Renal pelvis (tissue), 12 donors: ENCODE measurements at places on chromosomes 12 and 14. TPM values are rescaled to one million over a fixed set of nuclear protein-coding genes. Genes with fewer than 3 reads are reported as not detected.

The ADGRD1 gene
- polyA plus RNA-seq = 12.8 TPM

DNA sequence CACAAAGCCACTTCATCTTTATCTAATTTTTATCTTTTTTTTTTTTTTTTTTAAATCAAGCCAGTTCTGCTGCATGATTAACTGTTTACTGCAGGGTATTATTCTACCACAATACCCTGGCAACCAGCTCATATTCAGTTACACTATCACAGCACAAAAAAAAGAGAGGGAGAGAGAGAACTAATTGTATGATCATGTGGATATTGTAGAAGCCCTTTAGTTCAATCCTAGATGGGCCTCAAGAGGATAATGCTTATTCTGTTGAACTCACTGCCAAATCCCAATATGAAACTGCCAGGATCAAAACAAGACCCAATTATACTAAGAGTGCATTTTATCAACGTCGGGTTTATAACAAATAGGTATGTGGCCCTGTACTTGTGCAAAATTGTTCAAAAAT lies 51.5 kb downstream of the MED13L start:
- no peak for DNase-seq

DNA sequence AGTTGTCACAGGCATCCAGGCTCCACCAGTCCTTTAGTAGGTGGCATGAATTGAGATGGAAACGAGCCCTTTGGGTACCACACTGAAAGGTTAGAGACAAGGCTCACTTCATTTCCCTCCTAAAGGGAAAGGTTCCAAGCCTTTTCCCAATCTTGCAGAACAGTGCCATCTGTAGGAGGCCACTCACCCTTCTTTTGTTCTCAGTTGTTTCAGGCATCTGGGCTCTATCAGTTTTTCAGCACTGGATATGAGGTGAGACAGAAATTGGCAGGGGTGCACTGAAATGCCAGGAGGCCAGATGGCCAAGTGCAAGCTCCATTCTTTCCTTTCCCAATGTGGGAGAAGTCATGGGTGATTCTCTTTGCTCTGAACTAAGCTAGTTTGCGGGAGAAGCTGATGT lies 15.2 kb downstream of the FBXO33 start:
- DNase-seq = no peak

DNA sequence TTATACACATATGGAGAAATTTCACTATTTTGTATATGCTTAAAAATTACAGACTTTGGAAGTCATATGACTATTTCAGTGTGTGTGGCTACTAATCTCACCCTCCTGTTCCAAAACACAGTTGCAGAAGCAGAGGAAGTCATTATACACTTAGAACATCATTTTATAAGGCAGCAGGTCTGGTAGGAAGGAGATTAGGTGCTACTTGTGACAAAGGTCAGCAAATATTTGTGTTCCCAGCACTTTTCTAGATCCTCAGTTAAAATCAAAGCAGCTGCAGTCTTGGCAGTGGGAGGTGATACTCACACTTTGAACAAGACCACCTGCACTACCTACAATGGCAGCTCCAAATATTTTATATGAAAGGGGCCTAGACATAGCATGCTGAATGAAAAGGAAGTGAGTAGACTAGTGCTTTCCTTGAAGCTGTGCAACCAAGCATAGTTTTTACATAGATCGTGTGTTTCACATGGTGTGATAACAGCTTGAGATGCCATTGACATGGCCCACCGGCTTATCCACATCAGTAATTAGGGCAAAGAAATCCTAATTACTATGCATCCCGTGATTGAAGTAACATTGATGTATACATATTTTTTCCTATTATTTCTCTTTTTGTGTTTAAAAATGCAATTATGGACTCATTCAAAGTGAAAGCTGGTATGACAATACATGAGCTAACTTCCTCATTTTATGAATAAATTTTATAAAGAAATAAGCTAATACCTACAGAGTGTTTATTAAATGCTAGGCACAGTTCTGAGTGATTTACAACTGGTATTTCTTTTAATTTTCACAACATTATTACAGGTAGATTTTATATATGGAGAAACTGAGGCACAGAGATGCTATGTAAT lies 5.3 kb downstream of the GYS2 start:
- no peak for DNase-seq

DNA sequence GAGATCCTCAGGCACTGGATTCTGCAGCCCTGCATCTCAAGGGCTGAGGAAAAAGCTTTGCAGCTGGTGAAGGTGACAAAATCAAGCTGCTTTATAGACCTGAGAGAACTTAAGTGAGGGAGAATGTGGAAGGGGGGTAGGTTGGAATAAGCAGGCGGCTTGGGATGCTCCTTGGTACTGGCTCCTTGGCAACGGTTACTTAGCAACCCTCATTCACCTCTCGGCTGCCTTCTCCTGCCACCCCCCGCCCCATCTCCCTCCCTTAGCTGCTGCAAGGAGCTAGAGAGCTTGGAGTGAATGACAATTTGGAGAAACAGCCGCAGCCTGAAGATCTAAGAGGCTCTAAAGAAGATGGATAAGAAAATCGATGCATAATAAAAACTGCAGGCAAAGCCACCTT lies 44.1 kb upstream of the CISTR start:
- DNase-seq = no peak

The ZNF410 gene
- polyA plus RNA-seq = 53.3 TPM

The GUCY2C gene
- 0.60 TPM for polyA plus RNA-seq

- no peak for DNase-seq
Observed at GRCh38 chr12:58564721-58565120, 355.6 kb downstream of the LRIG3 start.

- no peak for DNase-seq
Observed at GRCh38 chr14:69688299-69688649, 76.9 kb downstream of the SUSD6 start.

- DNase-seq = peak; percentile 65
Observed at GRCh38 chr12:130110914-130111313, 51.4 kb upstream of the FZD10 start.

- DNase-seq = no peak
Observed at GRCh38 chr14:105867961-105868599, 341.7 kb downstream of the TMEM121 start.

The ASIC1 gene
- polyA plus RNA-seq = 5.5 TPM

The SYNE3 gene
- polyA plus RNA-seq = 2.2 TPM

DNA sequence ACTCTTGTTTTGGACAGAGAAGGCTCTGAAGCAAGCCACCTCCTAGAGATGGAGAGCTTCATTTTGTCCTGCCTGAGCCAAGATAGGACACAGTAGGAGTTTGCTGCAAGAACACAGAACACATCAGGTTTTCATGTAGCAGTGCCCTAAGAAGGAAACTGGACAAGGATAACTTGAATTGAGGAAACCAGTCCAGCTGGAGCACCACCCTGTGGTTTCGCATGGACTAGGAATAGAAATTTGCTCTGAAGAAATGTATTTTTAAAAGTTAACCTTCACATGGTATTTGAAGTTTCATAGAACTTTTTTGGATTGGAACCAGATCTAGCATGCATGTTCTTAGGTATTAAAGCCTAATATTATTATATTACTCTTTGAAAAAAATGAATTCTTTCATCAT lies 68.8 kb downstream of the RERG start:
- DNase-seq = no peak

DNA sequence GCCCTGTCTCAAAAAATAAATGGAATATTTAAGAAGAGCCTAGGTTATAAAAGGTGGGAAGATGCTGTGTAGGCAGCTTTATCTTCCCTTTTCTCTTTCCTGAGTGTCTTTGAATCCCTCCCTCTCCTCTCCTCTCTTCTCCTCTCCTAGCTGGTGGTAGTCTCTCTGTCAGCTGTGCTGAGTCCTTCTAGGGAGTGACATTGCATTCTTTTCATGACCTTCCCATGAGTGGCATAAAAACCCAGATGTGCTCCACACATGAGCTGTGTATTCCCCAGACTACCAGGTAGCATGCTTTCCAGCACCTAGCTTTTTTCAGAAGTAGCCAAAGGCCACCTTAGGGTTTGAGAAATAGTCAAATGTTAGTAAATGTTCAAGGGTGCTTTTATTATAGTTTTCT lies 23.6 kb downstream of the SAMD4A start:
- no peak for DNase-seq

GRCh38 chr14:102479777-102480176 lies 29.8 kb downstream of the ANKRD9 start:
- DNase-seq = no peak

DNA sequence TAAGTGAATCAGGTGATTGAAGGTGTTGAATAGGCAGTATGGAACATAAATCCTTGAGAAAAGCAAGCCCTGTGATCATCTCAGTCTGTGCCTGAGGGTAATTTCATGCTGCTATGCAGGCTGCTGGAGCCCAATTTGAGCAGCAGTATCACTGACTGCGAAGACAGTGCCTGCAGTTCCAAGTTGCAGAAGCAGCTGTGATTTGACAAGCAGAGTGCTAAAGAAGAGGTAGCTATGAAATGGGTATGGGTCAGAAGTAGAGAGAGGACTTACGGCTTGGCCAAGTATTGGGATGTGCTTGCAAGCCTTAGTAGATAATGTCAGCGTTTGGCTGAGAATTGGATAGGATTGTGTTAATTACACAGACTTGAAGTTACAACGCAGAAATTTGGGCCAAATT lies 22.5 kb downstream of the PIK3C2G start:
- DNase-seq = no peak

DNA sequence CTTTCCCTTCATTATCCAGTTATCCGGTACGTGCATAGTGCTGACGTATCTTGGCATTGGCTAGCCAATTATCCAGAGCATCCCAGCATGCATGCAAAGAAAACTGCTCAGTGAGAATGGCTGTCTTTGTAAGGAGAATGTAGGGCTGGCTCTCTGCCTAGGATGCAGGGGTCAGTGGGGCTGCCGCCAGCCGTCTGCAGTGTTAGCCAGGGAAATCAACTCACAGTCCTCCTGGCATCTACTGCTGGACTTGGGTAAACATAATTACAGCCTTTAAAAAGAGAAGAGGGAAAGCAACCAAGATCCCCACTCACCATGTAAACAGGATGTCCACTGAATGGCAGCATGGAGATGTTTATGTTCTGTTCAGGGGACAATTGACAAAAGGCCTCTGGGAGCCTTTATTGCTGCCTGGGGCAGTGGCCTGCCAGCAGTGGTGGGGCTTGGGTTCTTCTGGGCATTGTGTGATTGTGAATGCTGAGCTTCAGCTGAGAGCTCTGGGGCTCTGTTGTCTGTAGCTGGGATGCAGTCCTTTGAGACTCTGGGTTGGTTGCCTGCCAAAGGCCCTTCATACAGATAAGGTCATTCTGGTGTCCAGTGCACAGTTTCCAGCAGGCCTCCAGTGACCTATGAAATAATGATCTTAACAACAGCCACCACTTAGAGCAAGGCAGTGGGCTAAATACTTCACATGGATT lies 121.8 kb downstream of the TBC1D30 start:
- peak; percentile 14 for DNase-seq

DNA sequence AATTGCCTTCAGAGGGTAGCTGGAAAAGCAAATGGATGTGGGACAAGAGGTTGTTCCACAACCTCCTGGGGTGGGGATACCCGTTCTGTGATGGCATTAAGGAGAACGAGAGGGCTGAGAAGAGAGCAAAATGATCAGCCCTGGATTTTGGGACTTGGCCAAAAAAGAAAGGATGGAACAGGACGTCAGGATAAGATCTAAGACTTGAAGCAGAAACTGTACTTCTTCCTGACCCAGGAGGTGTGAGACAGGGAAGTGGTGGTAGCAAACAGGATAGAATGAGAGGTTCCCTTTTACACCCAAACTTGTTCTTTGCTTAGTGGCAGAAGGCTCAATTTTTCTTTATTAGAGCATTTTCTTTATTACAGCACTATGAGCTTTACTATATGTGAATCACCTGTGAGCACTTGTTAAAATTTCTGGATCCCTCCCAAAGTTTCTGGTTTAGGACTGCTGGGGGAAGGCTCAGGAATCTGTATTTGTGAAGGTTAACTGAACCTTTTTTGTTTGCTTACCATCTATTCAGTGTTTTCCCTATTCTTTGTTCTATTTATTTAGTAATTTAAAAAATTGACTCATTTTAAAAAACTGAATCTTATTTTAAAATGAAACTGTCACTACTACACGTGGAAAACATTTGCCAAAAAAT lies 59.2 kb downstream of the ERC1 start:
- DNase-seq = no peak

DNA sequence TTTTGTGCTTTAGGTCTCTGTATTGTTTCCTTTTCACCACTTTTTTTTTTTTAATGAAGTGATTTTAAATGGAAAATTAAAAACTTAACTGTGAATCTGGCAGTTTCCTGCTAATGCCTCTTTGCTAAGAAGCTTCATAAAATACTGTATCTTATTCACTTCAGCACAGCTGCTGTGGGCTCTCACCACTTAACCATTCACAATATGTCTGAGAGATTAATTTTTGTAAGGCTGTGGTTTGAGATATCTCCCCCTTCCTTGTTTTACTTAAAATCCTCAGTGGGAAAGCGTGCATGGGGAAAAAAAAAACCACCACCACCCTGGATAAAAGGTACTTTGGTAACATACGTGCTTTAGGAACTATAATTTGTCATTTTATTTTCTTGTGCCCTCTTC lies 115.9 kb downstream of the ETV6 start:
- DNase-seq = no peak

GRCh38 chr12:96063046-96063445 lies 27.7 kb upstream of the LTA4H start:
- no peak for DNase-seq

- DNase-seq = peak; percentile 36
Observed at GRCh38 chr12:90854136-90854689, 100.8 kb downstream of the CCER1 start.

- no peak for DNase-seq
Observed at GRCh38 chr14:89543425-89543790, 126.4 kb upstream of the FOXN3 start.

- peak; percentile 94 for DNase-seq
Observed at GRCh38 chr14:69767369-69767999, 542 bp downstream of the SRSF5 start.

DNA sequence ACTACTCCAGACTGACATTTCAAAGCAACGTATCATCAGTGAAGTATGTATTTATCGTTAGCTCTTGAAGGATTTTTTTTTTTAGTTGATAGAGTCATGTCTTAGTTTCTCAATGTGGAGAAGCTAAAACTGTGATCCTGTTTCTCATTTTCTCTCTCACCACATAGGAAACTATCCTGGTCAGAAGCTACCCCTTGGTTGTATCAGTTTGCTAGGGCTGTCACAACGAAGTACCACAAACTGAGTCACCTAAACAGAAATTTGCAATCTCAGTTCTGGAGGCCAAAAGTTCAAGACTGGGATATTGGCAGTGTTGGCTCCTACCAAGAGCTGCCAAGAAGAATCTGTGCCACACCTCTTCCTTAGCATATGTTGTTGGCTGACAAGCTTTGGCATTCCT lies 369.1 kb downstream of the RGS6 start:
- no peak for DNase-seq

The BDKRB1 gene
- 0.33 TPM for polyA plus RNA-seq

DNA sequence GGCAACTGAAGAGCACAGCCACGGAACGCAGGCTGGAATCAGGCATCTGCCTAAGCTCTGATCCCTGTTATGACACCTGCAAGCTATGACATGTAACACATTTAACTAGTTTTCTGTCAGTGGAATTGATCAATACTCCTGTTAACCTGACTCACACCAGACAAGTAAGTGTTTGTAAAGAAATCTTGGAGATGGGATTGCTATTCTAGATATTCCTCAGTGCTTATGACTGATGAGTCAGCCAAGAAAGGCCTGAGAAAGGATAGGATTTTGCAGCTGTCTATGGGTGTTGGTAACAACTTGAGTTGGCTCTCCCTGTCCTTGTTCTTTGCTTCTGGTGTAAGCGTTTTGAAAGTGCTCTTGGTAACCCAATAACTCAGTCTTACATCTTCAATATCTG lies 110.5 kb downstream of the GPR135 start:
- no peak for DNase-seq
